ENCODE measurements at places on chromosomes 16 and 17. TPM values are rescaled to one million over a fixed set of nuclear protein-coding genes. Genes with fewer than 3 reads are reported as not detected.
A peak's percentile ranks its signal among the peaks of the same experiment; 100 is the strongest.

DNA sequence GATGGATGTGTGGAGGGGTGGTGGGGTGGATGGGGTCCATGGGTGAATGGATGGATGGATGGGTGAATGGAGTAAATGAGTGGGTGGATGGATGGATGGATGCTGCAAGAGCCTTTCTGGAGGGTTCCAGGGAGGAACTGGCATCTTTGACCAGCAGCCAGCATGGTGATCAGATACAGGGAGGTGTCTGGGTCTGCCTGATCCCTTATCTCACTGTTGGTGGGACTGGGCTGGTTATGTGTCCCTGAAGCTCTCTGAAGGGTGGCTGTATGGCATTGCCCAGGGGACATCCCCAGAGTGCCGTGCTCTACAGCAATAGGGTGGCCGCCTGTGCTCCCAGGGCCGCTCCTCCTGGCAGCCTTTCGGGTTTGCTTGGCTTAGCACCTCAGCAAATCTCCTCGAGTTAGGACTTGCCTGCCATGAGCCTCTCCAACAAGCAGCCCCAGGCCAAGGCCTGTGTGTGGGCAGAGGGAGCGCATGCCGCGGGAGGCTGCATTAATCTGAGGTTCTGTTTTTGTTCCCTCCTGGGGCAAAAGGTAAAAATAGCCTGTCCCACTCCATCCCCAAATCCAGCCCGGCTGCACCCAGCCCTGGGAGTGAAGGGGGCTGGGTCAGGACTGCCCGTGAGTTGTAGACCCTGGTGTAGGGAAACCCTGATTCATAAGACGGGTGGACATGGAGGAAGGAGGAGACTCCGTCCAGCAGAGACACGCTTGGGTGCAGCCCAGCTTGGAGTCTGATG is 165.4 kb downstream of the SEC14L1 start:
- no peak for DNase-seq
- H3K4me1 ChIP-seq, result no peaks in the 10 kb centered on the region
- no peak overlapping the region for H3K27ac ChIP-seq
- H3K27me3 ChIP-seq, result no peaks in the 10 kb centered on the region
- no peak overlapping the region for H3K4me3 ChIP-seq

PIPOX gene
- total RNA-seq, result 42.8 TPM

DNA sequence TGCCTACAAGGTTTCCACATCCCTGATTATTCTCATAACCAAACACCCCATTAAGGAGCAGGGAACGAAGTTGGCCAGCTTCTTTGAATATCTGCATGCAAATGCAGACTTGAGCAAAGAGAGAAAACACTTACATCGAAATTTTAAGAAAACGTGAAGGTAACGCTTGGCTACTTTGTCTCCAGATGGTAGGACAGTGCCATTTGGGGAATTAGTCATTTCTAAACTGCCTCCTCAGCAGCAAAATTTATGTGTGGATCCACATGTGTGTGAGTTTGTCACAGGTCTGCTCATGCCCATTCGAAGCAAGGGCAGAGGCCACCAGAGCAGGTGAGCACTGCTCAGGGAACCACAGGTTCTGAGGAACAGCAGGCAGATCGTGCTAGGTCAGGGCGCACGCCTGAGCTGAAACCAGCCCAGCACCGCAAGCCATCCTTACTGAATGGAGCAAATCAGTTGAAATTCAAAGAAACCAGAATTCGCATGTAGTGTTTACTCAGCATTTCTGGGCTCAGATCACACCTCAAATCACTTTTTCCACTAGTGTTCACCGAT is 80.1 kb downstream of the SOCS1 start:
- no peak for DNase-seq
- no peaks in the 10 kb centered on the region for H3K4me1 ChIP-seq
- H3K27me3 ChIP-seq, result no peaks in the 10 kb centered on the region
- no peak overlapping the region for H3K4me3 ChIP-seq
- no peak overlapping the region for H3K27ac ChIP-seq
- no peaks in the 10 kb centered on the region for H3K36me3 ChIP-seq

GRCh38 chr16:20147091-20147490 is 73.4 kb upstream of the GPR139 start:
- no peak overlapping the region for H3K4me3 ChIP-seq
- DNase-seq, result no peak
- H3K27me3 ChIP-seq, result no peaks in the 10 kb centered on the region
- no peaks in the 10 kb centered on the region for H3K4me1 ChIP-seq
- H3K27ac ChIP-seq, result no peak overlapping the region

OR3A3 gene
- total RNA-seq, result not detected

APOBR gene
- not detected for total RNA-seq

- H3K27ac ChIP-seq, result peak overlapping the region; percentile 83
- H3K27me3 ChIP-seq, result peaks cover 12% of the 10 kb centered on the region
- peaks cover 8% of the 10 kb centered on the region for H3K36me3 ChIP-seq
- peak overlapping the region; percentile 54 for H3K4me3 ChIP-seq
These were observed 641 bp upstream of the CBX2 start for GRCh38 chr17:79777120-79777893.

- no peak overlapping the region for H3K27ac ChIP-seq
- H3K27me3 ChIP-seq, result no peaks in the 10 kb centered on the region
- H3K36me3 ChIP-seq, result no peaks in the 10 kb centered on the region
- 0 out of 2 replicates have a peak, but pooled peaks cover 3% of the 10 kb centered on the region for H3K4me1 ChIP-seq
These were observed 39.6 kb upstream of the RPL38 start for GRCh38 chr17:74163836-74164235.

DNA sequence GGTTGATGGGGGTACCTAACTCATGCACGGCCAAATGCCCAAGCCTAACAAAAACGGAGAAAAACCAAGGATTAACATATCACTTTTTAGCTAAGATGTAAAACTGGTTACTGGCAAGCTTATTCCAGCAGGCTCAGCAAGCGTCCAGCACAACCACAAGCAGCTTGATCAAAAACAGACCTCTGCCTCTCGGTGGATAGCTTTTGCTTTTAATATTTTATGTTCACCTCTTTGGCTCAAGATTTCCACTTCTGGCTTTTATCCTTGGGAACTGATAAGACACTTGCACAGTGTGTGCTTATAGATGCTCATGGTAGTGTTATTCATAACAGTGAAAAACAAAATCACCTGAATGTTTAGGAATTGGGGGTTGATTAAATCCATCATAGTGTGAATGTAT is 206.9 kb upstream of the CACNG5 start:
- H3K36me3 ChIP-seq, result no peaks in the 10 kb centered on the region
- no peaks in the 10 kb centered on the region for H3K27me3 ChIP-seq
- no peak overlapping the region for H3K27ac ChIP-seq
- H3K4me3 ChIP-seq, result no peak overlapping the region

- H3K4me3 ChIP-seq, result peak overlapping the region; percentile 79
- no peaks in the 10 kb centered on the region for H3K27me3 ChIP-seq
- DNase-seq, result peak; percentile 83
- H3K27ac ChIP-seq, result peak overlapping the region; percentile 2
- H3K4me1 ChIP-seq, result peaks cover 30% of the 10 kb centered on the region
These were observed 1.9 kb upstream of the NFAT5 start for GRCh38 chr16:69563605-69564580.

DNA sequence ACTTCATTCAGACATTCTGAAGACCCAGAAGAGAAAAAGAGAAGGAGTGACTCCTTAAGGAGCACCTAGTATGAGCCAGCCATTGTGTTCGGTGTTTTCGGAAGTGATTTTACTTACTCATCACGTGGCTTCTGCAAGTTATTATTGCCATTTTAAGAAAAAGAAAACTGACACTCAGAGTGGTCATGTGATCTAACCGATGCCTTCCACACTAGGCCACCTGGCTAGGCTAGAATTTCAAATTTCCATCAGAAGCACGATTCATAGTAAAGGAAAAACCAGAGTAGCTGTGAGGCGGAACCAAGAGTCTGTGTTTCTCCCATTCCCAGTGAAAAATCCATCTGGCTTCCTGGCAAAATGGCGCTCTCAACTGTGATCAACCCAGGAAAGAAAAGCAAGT is 32.0 kb downstream of the GTF3C1 start:
- H3K36me3 ChIP-seq, result 0 out of 2 replicates have a peak, but pooled peaks cover 3% of the 10 kb centered on the region
- H3K27ac ChIP-seq, result no peak overlapping the region
- no peaks in the 10 kb centered on the region for H3K27me3 ChIP-seq
- no peak for DNase-seq

- no peaks in the 10 kb centered on the region for H3K4me1 ChIP-seq
- no peak overlapping the region for H3K4me3 ChIP-seq
- H3K36me3 ChIP-seq, result no peaks in the 10 kb centered on the region
- H3K27ac ChIP-seq, result no peak overlapping the region
- H3K27me3 ChIP-seq, result no peaks in the 10 kb centered on the region
- DNase-seq, result no peak
These were observed 22.0 kb downstream of the ZFPM1 start for GRCh38 chr16:88475037-88475436.

DNA sequence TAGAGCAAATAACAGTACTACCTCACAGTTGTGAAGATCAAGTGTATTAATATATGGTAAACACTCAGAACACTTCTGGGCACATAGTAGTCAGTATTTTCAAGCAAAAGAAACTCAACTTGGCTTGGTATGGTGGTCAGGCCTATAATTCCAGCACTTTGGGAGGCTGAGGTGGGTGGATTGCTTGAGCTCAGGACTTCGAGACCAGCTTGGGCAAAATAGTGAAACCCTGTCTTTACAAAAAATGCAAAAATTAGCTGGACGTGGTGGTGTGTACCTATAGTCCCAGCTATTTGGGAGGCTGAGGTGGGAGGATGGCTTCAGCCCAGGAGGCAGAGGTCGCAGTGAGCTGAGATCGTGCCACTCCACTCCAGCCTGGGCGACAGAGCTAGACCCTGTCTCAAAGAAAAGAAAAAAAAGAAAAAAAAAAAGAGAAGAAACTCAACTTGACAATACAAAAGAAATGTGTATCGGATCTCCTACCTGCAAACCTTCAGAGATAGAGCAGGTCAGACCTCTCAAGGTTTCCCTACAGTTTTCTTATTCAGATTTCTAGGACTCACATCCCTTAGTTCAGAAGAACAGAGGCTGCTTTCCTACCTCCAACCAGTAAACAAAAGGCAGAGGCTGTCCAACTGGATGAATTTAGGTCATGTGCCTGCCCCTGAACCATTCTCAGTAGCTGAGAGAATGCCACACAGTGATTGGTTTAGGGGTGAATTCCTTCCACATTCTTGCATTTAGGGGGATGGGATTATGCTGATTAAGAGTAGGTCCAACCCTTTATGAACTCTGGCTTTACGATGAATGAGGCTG is 1.7 kb upstream of the KPNA2 start:
- H3K27ac ChIP-seq, result peak overlapping the region; percentile 94
- DNase-seq, result peak; percentile 98
- peaks cover 24% of the 10 kb centered on the region for H3K36me3 ChIP-seq
- no peaks in the 10 kb centered on the region for H3K27me3 ChIP-seq
- H3K4me1 ChIP-seq, result peaks cover 16% of the 10 kb centered on the region

DNA sequence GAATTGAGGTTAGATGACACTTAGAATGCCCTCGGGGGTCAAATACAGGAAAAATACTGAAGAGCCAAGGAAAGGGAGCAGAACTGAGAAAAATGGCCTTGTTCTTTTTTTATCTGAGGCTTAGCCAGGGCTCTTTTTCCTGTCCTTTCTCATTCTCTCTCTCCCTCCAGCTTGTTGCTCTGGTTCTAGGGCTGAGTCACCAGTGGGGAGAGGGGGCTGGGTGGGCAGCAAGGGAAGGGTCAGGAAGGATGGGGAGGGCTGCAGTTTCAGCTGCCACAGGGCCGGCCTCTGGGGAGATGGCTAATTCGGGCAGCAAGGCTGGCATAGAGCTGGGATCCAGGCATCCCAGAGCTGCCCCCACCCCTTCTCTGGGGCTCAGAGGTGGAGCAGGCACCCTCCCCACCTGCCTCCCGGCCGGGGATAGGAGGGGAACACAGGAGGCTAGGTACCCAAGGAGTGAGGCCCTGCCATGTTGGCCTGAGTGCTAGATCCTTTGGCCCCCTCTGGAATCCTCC is 3.9 kb downstream of the ITGA3 start:
- no peaks in the 10 kb centered on the region for H3K36me3 ChIP-seq
- no peak for DNase-seq
- no peak overlapping the region for H3K4me3 ChIP-seq
- H3K27me3 ChIP-seq, result peaks cover 19% of the 10 kb centered on the region

DNA sequence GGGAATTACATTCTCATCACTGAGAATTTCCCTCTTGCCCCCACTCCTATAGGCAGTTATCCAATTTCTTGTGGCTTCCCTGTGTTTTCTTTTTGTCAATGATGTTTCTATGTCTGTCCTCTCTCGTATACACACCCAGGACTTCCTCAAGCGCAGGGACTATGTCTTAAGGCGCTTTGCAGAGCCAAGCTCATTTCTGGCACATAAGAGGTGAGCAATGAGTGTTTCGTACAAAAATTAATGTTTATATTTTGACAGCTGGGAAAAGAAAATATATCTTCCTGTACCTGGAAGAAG is 947 bp downstream of the DDX42 start:
- peak; percentile 8 for DNase-seq
- peak overlapping the region; percentile 99 for H3K4me3 ChIP-seq
- H3K27me3 ChIP-seq, result no peaks in the 10 kb centered on the region

DNA sequence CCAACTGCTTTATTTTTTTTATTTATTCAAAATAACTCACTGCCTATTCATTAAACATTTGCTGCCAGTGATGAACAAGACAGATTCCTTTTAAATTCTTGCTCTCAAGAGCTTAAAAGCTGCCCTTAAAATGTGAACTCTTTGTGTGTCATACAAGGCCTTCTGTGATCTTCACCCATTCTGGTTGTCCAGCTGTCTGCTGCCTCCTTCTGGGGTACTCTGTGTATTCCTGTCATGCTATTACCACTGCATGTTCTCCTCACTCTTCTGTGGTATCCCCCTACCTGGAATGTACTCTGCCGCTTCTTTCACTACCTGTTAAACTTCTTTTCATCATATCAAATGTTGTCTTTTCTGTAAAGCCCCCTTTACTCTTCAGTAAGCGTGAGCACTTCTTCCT is 165.8 kb downstream of the CHD9 start:
- no peaks in the 10 kb centered on the region for H3K4me1 ChIP-seq
- peak; percentile 41 for DNase-seq
- no peak overlapping the region for H3K4me3 ChIP-seq

LGALS9B gene
- not detected for total RNA-seq

SEPTIN12 gene
- not detected for total RNA-seq

DNA sequence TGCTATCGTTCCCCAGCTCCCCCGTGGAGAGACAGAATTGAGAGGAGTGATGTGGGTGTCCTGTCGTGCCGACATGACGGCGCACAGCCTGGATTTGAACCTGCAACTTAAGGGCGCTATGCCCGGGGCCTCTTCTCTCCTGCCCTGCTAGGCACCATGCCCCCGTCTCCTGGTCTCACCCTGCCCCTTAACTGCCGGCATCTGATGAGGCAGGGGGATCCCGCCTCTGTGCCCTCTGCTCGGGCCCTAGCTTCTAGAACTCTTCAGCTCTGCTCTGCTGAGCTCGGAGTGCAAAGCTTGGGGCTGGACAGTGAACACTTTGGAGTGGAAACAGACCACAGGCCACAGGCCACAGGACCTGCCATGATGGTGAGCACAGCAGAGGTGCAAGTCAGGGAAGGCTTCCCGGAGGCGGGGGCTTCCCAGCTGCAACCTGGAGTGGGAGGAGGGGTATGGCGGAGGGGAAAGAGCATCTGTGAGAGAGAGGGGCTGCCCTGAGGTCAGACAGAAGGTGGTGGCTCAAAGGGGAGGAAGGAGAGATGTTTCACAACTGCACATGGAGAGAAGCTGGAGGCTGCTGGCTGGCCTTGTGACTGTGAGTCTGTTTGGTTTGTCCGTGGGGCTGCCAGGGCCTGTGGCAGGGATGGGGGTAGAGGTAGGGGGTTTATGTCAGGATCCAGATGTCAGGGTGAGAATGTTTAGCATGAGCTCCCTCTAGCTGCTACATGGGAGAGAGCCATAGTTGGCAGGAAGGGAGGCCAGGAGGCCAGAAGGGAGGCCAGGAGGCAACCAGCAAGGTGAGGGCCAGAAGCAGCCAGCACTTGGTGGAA is 107.8 kb downstream of the CRLF3 start:
- no peak overlapping the region for H3K27ac ChIP-seq
- peaks cover 6% of the 10 kb centered on the region for H3K4me1 ChIP-seq
- H3K36me3 ChIP-seq, result no peaks in the 10 kb centered on the region
- no peaks in the 10 kb centered on the region for H3K27me3 ChIP-seq

CD300LB gene
- total RNA-seq, result not detected

HSPB9 gene
- total RNA-seq, result not detected

CCDC200 gene
- total RNA-seq, result not detected

DDX42 gene
- 101 TPM for total RNA-seq
